ENCODE measurements at places on chromosomes 12 and 14. TPM values are rescaled to one million over a fixed set of nuclear protein-coding genes. Genes with fewer than 3 reads are reported as not detected.

Gene LTB4R2
- total RNA-seq, result 3.0 TPM

Gene IGF1
- total RNA-seq, result 0.39 TPM

Gene TMPRSS12
- total RNA-seq, result not detected

Gene FIGNL2
- under 0.01 TPM for total RNA-seq

Gene VRTN
- total RNA-seq, result not detected

Data from smooth muscle cell of the pulmonary artery (primary cell).